ENCODE measurements at places on chromosomes 1 and 21.

GRCh38 chr1:229410692-229411433, 23.0 kb downstream of the ACTA1 start:
- DNase-seq: no peak

GRCh38 chr1:227808566-227808965, 6.9 kb upstream of the PRSS38 start:
- no peak for DNase-seq

DNA sequence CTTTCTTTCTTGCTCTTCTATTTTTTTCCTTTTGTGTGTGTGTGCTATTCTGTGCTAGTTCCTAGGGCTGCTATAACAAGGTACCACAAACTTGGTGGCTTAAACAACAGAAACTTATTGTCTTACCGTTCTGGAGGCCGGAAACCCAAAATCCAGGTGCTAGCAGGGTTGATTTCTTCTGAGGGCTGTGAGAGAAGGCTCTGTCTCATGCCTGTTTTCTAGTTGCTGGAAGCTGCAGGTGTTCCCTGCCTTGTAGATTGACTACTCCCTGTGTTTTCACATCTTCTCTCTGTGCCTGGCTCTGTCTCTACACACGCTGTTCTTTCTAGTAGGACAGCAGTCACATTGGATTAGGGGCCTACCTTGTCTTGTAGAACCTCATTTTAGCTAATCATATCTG, 150.9 kb upstream of the DSCAM start:
- DNase-seq: no peak

DNA sequence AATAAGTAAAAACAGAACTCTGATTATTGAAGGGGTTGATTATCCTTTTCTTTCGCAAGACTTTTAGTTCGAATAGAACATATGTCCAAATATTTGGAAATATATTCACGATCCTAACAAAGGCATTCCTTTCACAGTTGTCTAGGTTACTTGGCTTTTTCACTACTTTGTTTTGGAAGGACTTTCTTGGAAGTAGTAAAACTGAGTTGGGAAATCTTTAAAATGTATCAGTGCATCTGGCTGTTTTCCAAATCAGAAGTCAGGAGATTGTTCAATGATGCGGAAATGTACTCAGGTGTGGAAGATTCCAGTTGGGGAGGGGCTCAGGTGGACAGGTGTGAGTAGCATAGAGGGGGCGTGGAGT, 67.1 kb downstream of the SH3BGR start:
- no peak for DNase-seq

- DNase-seq: peak; percentile 27
Measured at GRCh38 chr1:161182214-161182613, 4.9 kb upstream of the B4GALT3 start.

Measured in activated CD8-positive, alpha-beta memory T cell treated with anti-CD3 and anti-CD28 coated beads for 4 hours (primary cell).